ENCODE measurements at places on chromosomes 7 and 10. TPM values are rescaled to one million over a fixed set of nuclear protein-coding genes. Genes with fewer than 3 reads are reported as not detected.

The IQCE gene
- 8.8 TPM for polyA plus RNA-seq

The GALNT17 gene
- 0.70 TPM for polyA plus RNA-seq

The BTRC gene
- polyA plus RNA-seq, result 5.1 TPM

The CREB3L2 gene
- 10.4 TPM for polyA plus RNA-seq

The CFAP46 gene
- 1.3 TPM for polyA plus RNA-seq

The GPR15LG gene
- polyA plus RNA-seq, result 0.23 TPM

The BTBD16 gene
- 0.52 TPM for polyA plus RNA-seq

The CALML5 gene
- not detected for polyA plus RNA-seq

The MRC1 gene
- polyA plus RNA-seq, result 3.8 TPM

The IGFBP1 gene
- 0.12 TPM for polyA plus RNA-seq

The PITX3 gene
- not detected for polyA plus RNA-seq

The MSS51 gene
- polyA plus RNA-seq, result 2.0 TPM

Measured in pancreas (tissue), 10 donors.